ENCODE measurements at places on chromosomes 4 and X.

- DNase-seq, result no peak
Observed at GRCh38 chr4:73520821-73521220, 39.3 kb downstream of the AFM start.

GRCh38 chr4:6658597-6659075 lies 18.2 kb downstream of the MRFAP1 start:
- peak; percentile 54 for DNase-seq

DNA sequence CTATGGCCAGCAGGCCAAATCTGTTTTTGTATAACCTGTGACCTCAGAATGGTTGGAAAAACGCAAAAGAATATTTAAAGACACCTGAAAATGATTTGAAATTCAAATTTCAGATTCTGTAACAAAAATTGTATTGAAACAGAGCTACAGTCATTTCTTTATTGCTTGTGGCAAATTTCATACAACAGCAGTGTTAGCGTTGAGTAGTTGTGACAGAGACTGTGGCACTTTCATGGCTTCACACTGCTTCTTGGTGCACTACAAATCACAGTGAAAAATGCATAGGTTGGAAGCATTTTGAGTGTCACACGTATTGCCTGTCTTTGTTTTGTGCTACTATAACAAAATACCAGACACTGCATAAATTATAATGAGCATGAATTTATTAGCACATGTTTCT lies 12.2 kb upstream of the PARM1 start:
- no peak for DNase-seq

DNA sequence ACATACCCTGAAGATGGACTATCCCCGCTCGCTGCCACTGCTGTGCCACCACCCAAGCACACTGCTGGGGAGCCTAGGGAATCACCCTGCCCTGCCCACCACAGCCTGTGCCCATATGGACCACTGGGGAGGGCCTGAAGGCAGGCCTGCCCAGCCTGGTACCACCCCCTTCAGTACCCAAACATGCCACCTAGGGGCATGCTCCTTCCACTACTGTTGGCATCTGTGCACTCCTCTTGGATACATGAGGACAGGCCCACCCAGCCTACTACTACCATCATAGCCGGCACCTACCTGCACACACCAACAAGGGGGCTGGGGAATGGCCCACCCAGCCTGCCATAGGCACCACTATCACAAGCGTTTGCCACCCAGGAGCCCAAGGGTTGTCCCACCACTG lies 30.1 kb upstream of the PRDX4 start:
- no peak for DNase-seq

GRCh38 chrX:10008483-10009056 lies 41.4 kb downstream of the CLDN34 start:
- no peak for DNase-seq

DNA sequence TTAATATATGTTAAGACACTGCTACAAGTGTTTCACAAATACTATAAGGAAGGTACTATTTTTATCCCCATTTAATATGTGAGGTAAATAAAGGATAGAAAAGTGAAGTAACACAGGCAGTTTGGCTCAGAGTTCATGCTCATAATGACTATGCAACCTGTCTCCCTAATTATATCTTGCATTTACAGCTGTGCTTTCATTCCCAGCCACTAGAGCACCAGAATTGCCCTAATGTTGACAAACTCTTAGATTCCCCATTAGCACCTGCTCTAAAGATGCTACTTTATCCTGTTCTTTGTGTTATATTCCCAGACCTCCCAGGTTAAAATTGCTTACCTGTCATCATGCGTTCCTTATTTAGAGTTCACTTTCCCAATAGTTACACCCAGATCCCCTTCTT lies 833.6 kb downstream of the CCSER1 start:
- DNase-seq, result no peak

DNA sequence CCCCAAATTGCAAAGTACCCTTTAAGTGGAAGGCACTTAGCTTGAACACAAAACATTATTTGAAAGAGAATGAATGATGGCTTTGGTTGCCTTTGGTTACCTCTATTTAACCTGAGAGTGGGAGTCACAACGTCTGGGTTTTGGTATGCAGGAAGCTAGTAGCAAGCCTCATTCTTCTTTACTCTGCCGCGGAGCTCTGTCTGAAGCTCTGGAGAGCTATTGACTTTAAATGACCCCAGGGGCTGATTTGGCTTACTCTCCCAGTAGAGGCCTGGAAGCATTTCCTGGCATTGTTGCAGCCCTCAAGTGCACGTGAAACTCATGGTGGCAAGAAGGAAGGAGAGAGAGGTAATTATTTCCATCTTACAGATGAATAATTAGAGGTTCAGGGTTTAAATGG lies 81.8 kb upstream of the MAGEA4 start:
- DNase-seq, result no peak
